ENCODE measurements at places on chromosomes 1 and 21. TPM values are rescaled to one million over a fixed set of nuclear protein-coding genes. Genes with fewer than 3 reads are reported as not detected.

Gene C8B
- not detected for total RNA-seq

Gene PRDM2
- 59.6 TPM for total RNA-seq

Gene LCE1F
- not detected for total RNA-seq

DNA sequence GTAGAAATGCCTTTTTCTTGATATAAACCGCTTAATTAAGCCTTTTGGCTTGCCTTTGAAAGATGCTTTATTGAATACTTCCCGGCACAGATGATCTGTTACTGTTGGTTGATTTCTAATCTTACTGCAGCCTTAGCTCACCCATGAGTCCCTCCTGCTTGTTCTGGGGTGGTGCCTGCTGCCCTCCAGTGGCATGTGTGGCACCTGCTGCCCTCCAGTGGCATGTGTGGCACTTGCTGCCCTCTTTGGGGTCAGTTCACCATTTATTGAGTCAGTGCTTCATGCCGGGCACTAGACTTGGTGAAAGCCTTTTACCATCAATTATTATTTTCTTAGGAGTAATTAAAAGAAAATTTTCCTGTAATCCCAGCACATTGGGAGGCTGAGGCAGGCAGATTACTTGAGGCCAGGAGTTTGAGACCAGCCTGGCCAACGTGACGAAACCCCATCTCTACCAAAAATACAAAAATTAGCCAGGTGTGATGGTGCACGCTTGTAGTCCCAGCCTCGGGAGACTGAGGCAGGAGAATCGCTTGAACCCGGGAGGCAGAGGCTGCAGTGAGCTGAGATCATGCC, 54.3 kb downstream of the ADARB1 start:
- no peak overlapping the region for H3K27ac ChIP-seq
- H3K4me3 ChIP-seq: no peak overlapping the region
- H3K4me1 ChIP-seq: peaks cover 46% of the 10 kb centered on the region

DNA sequence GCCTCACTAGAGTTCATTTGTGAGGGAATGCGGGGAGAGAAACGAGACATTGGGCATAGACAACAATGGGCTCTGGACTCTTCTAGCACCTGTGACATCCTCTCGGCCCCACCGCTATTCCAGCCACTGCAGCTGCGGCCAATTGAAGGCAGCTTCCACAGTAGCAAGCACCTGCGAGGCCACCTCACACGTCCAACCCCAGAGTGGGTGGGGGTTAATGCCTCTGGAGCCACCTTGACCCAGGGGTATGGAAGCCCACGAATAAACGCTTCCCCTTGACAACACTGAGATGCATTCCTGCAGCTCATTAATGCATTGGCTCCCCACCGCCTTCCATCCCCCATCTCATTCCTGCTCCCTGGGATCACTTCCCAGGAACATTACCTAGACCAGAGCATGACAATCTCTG, 104.4 kb downstream of the GLIS1 start:
- H3K4me1 ChIP-seq: no peaks in the 10 kb centered on the region
- no peak for DNase-seq
- H3K4me3 ChIP-seq: no peak overlapping the region
- no peaks in the 10 kb centered on the region for H3K27me3 ChIP-seq

DNA sequence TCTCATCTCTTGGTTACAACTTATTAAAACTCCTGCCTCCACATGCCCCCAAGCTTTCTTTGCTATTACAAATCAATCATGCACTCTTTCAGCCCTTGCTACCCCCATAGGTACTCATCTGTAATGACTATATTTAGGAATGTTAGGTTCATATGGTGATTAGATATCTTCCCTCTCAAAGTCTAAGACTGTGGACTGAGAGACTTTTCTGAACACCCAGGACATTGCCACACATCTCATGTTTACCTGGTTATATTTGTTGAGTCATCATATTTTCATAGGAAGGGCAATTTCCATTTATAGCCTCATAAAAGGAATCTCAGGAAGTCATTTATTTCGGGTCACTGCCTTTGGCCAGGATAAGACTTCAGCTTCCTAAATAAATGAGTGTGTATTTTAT, 81.5 kb upstream of the LPGAT1 start:
- H3K27ac ChIP-seq: no peak overlapping the region
- DNase-seq: no peak
- no peaks in the 10 kb centered on the region for H3K27me3 ChIP-seq
- H3K36me3 ChIP-seq: no peaks in the 10 kb centered on the region
- no peaks in the 10 kb centered on the region for H3K4me1 ChIP-seq

DNA sequence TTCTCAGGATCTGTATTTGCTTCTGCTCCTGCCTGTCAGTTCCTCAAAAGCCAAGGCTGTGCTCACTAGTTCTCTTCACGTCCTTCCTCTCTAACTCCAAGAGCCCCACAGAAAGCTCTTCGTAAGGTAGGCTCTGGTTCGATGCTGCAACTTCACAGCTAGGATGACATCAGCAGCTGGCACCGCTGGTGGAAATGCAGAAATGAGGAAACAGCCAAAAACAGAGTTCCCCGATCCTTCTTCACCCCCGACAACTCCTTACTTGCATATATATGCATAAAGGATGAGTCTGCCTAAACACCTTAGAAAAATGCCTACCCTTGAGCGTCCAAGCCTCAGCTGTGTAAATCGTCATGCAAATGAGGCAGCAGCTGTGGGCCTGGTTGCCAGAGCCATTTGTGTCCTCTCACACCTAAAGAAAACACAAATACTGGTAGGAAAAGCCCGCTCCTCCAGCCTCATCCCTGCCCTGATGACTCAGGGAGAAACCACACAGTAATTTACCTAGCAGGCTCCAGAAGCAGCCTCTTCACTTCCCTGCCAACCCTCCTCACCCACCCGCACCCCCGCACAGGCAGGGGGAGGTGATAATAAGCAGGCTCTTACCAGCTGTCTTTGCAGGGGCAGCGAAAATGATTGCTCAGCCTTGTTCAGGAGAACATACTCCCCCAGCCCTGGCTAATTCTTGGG, 28.2 kb downstream of the BATF3 start:
- no peak overlapping the region for H3K4me3 ChIP-seq
- peaks cover 24% of the 10 kb centered on the region for H3K4me1 ChIP-seq
- DNase-seq: no peak

DNA sequence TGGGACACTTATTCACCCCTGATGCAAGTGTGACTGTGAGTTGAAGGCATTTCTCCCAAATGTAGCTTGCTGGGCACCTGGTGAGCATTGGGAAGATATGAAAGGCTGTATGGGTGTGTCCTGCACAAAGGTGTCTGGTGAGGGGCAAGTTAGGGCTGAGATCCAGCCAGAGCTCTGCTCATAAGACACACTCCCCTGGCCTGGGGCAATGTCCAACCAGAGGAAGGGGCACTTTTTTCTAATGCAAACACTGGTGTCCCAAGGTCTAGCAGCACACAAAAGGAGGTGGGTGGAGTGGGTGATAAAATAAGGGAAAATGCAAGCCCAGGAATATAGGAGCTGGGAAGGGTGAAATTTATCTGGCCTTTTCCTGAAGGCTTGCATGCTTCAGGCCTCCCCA, 57.0 kb upstream of the TRABD2B start:
- no peaks in the 10 kb centered on the region for H3K27me3 ChIP-seq
- H3K4me1 ChIP-seq: peaks cover 8% of the 10 kb centered on the region
- H3K4me3 ChIP-seq: no peak overlapping the region
- H3K27ac ChIP-seq: no peak overlapping the region
- DNase-seq: no peak
- no peaks in the 10 kb centered on the region for H3K36me3 ChIP-seq

All from upper lobe of left lung (tissue), 6 donors.